Activated CD4-positive, alpha-beta T cell treated with anti-CD3 and anti-CD28 coated beads, Interleukin-2, amount 50 U/mL, for 24 hours (primary cell): ENCODE measurements at places on chromosomes 13 and 19.

- no peak for DNase-seq
Observed at GRCh38 chr19:29851769-29852521, 40.2 kb downstream of the CCNE1 start.

DNA sequence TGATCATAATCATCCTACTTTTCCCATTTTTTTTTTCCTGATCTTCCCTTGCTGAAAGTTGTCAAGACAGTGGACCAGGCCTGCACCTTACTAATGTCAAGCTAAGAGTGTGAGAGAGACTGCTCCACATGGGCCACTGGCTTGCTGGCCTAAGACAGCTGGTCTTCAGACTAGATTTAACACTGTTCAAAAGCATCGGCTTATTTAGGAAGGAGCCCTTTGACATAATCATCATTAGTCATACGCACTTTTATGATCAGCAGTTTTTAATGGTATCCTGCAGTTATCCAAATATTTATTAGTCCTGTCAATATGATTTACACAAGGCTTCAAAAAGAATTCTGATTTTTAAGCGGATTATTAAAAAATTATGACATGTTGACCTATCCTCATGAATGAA, 270.6 kb downstream of the DNAJC15 start:
- DNase-seq: no peak

DNA sequence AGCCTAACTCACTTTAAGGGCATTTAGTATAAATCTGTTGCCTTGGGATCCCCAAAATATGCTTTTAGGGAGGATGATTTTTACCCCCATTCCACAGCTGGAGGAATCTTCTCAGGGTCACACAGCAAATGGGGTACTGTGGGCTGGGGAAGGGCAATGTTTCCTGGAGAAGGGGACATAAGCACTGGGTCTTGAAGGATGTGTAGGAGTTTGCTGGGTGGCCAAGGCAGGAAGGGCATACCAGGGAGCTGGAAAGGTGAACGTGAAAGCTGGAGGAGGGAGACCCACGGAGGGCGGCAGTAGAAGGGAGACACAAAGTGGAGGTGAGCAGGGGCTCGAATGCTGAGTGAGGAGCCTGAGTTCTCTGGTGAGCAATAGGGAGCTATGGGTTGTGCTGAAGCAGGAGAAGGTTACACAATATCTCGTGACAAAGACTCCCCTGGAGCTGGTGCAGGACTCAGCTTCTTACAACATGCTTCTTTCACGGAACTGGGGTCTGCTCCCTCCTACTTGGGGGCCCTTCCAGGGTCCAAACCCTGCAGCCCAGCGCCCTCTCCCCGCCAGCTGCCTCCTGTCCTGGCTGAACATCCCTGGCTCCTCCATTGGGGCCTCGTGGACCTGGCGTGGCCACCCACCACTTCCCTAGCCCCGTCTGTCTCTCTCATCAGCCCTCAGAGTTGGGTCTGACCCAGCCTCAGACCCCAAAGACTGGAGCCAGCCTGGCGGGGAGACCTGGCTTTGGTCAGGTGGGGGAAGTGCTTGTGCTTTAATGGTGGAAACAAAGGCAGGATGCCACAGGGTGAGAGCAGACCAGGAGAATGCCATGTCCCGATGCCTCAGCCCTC, 11.1 kb downstream of the CILP2 start:
- DNase-seq: no peak

DNA sequence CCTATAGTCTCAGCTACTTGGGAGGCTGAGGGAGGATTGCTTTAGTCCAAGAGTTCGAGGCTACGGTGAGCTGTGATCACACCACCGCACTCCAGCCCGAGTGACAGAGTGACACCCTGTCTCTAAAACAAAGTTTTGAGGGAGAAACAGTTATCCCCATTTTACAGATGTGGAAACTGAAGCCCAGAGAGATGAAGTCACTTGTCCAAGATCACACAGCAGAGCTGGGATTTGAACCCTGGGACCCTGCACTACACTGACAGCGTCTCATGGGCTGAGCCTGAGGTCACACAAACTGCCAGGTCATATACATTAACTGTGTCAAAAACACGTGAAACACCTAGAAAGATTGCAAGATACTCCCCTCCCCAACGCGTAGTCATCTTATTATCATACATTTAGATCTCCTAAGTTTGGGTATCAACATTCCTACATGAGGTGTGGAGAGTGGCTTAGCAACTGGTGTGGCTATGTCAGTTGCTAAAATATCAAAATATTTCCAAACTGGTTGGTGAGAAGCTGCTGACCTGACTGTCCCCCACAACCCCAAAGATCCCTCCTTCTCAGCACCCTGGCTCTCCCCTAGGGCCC, 8.2 kb downstream of the FCGBP start:
- no peak for DNase-seq

- DNase-seq: no peak
Observed at GRCh38 chr13:80036845-80037504, 304.0 kb downstream of the SPRY2 start.

DNA sequence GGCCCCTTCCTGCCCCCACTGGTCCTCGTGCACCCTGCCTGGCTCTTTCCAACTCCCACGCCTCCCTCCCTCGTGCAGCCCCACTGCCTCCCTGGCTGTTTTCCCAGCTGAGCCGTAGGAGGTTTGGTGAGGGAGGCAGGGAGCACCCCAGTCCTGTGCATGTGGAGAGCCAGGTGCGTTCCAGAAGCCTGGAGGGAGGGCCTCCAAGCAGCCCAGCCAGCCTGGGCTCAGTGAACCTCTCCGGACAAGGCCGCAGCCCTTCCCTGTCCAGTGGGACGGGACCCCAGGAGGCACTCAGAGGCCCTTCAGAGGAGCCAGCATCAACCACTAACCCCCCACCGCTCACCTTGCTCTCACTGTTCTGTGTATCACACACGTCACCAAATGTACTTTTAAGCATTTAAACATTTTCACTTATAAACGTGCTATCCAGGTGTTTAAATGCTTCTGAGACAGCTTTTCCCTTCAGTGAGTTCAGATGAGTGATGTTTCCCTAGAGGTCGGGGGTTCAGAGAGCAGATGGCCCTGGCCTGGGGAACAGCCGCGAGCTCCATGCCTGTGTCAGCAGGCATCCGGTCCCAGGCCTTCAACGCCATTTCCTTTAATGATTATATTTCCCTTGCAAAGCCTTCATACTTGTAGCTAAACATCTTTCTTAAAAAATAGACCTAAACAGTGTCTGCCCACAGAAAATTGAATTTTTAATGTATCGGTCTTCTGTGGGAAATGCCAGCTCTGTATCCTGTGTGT, 122.6 kb downstream of the ATP11A start:
- no peak for DNase-seq

DNA sequence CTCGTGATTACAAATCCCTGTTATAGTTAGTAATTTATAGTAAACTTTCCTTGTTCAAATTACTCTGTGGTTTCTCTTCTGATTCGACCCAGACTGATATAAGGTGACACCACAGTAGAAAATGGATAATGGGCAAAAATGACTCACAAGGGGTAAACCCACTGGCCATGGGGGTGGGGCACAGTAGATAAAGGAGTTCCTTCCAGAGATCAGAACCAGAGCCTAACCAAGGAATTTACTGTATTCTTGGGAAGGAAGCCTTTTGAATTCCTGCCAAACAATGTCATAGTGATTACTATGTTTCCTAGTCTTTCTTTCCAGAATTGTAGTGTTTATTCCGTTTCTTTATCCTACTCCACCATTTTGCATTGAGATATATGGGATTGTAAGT, 21.9 kb downstream of the MIR17HG start:
- DNase-seq: no peak

- DNase-seq: no peak
Observed at GRCh38 chr19:16345457-16345856, 20.8 kb downstream of the KLF2 start.

GRCh38 chr19:28305513-28305912, 907.4 kb downstream of the UQCRFS1 start:
- no peak for DNase-seq

DNA sequence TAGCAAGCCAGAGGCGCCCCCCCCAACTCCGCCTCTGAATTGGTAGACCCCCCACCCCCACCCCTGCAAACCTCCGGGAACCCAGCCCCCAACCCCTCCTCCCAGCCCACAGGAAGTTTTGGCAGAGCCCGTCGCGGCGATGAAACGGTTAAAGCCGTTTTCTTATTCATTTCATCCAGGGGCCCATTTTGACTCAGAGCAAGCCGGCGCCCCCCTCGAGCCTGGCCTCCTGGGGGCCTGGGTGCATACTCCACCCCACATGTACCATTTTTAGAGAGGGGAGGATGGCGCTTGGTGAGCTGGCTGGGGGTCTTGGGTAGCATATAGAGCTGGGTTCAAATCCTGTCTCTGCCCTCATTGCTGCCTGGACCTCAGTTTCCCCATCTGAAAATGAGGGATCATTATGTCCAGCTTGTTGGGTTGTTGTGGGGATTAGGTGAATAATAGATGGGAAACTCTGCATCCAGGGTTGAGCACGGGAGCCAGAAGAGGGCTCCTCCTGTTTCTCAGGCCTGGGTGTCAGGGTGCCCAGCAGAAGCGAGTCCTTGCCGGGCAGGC, 7.9 kb upstream of the JUNB start:
- DNase-seq: no peak

GRCh38 chr19:33465834-33466233, 55.8 kb downstream of the PEPD start:
- DNase-seq: no peak

DNA sequence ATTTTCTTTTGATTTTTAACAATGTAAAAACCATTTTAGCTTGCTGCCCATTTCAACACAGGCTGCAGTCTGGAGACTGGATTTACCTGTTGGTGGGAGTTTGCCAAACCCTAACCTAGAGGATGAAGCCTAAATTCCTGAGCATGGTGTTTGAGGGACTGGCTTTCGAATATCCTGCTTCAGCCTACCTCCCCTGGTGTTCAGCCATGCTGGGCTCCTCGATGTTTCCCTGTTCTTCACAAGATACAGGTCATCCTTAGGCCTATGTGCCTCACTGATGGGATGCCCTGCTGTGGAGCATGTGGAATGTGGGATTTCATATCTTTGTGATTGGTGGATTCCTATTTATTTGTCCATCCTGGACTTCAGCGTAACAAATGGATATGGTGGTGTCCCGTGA, 20.4 kb upstream of the ERCC5 start:
- DNase-seq: no peak

DNA sequence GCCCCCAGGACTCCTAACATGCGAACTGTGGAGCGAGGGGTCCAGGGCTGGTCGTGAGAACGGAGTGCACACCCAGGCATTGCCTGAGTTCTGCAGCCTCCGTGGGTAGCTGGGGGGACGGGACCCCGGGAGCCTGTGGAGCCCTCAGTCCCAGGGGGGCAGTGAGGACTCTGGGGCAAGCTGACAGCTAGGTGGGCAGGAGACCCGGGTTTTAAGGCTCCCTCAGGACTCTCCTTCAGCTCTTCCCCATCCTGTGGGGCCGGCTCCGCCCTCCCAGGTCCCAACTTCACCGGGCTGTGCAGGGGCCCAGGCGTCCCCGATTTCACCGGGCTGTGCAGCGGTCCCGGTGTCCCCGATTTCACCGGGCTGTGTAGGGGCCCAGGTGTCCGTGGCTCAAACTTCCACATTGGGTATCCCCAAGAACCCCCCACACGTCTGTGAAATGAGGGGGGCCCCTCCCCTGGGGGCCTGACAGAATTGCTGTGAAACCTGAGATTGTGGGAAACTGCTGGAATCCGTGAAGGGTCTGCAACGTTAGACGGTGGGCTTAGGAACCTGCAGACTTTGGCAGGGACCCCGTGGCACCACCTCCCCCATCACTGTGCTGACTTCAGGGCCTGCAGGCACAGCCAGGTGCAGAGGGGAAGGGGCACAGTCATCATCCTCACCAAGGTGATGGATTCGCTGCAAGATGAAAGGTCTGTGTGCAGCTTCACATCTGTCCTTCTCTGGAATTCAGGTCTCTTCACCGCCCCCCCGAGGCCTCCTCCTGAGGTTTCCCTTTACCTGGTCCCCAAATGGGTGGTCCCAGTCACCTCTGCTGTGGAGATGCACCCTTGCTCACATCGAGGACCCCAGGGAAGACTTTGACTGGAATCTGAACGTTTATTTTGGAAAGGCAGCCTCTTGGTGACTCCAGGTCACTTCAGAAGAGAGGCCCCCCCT, 73.2 kb upstream of the MCF2L start:
- DNase-seq: no peak

DNA sequence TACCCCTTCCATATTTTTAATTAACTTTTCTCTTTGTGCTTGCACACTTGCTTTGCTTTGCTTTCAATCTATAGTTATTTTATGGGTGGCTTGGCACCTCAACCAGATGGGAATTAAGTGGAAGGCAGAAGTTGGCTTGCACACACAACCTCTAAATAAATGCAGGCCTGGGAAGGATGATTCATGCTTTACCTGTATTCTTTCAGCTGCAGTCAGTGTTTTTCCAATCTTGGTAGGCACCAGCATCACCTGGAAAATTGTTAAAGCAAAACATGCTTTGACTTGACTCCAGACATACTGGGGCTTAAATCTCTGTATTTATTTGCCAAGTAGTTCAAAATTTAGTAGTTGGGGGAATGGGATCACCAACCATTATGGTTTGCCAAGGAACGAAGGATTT, 543.0 kb downstream of the GPC6 start:
- no peak for DNase-seq

DNA sequence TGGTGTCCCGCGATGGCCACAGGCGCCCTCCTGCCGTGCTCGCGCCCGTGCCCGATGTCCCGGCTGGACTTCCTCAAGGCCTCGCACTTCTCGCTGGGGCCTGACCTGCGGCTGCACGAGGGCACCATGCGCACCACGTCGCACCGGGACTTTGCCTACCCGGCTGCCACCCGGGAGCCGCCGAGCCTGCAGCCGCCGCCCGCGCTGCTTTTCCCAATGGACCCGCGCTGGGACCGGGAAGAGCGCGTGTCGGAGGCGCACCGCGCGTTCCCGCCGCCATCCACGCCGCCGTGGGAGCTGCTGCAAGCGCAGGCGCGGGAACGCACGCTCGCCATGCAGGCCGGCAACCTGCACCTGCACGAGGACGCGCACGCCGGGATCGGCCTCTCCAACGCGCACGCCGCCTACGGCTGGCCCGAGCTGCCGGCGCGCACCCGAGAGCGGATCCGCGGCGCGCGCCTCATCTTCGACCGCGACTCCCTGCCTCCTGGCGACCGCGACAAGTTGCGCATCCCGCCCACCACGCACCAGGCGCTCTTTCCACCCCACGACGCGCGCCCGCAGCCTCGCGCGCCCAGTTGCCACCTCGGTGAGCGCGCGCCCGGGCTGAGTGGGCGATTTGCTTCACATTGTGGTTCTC, 12.1 kb upstream of the PEX11G start:
- DNase-seq: no peak

DNA sequence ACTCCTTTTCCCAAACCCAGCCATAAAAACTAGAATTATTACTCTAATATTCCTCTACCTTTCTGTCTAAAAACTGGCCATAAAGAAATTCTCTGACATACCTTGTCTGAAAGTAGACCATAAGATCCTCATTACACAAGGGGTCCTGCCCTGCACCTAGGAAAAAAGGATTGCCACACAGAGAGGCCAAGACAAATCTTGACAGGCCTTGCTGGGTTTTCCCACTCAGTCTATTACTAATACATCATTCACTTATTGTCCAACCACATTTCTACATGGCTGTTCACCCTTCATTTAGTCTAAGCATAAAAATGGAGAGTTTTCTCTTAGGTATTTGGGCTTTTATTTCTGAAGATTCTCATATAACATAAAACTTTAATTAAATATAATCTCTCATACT, 319.8 kb downstream of the PCDH20 start:
- no peak for DNase-seq
